Stimulated activated CD8-positive, alpha-beta memory T cell treated with anti-CD3 and anti-CD28 coated beads, Interleukin-2, amount 100 ng/mL, for 48 hours (primary cell): ENCODE measurements at places on chromosomes 7 and 10.

- DNase-seq = no peak
Measured at GRCh38 chr7:126223729-126224128, 1029.0 kb downstream of the GRM8 start.

GRCh38 chr7:33087356-33087755 lies 21.8 kb downstream of the RP9 start:
- no peak for DNase-seq

DNA sequence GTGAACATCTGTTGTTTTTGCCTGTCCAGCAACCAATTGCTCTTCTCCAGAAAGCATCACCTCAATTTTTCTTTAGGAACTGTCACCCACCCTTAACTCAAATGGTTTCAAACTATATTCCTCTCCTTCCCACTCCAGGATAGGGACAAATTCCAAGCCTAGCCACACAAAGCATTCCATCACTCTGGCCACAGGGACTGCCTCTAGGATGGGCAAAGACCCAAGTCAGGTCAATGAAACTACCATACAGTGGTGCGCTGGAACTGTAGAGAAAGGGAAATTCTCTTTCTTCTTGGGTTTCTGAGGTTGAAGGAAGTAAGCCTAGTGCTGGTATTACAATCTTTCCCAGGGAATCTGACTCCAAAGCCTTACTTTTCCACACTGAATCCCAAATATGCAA lies 3.6 kb downstream of the MICU1 start:
- DNase-seq = no peak

- DNase-seq = no peak
Measured at GRCh38 chr7:158858592-158859503, 2.5 kb downstream of the DYNC2I1 start.

DNA sequence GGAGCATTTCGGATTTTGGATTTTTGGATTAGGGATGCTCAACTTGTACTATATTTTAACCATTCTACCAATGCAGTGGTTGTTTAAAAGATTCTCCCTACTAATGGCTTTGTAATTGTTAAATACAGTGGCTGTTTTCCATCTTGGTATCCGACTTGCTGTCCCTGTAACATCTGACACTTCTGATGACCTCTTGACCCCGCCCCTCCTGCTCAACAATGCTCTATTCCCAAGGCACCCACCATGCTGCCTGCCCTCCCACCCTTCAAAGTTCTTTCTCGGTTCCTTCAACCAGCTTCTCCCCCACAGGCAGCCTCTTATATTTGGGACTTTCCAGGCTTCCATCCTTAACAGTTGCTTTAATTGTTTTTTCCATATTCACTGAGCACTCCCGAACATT lies 2.0 kb downstream of the PRTFDC1 start:
- no peak for DNase-seq

- no peak for DNase-seq
Measured at GRCh38 chr10:84140036-84140379, 699 bp downstream of the GHITM start.

DNA sequence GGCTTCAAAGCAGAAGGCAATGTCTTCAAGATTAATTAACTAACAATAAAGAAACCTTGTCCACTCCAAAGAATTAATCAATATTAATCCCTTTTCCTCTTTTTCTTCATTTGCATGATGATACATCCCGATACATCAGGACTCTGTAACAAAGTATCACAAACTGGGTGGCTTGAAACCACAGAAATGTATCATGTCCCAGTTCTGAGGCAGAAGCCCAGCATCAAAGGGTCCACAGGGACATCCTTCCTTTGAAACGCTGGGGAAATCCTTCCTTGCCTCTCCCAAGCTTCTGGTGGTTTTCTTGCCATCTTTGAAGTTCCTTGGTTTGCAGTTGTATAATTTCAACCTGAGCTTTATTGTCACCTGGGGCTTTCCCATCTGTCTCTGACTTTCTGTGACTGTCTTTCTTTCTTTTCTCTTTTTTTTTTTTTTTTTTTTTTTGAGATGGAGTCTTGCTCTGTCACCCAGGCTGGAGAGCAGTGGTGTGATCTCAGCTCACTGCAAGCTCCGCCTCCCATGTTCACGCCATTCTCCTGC lies 210.2 kb upstream of the ADARB2 start:
- no peak for DNase-seq

DNA sequence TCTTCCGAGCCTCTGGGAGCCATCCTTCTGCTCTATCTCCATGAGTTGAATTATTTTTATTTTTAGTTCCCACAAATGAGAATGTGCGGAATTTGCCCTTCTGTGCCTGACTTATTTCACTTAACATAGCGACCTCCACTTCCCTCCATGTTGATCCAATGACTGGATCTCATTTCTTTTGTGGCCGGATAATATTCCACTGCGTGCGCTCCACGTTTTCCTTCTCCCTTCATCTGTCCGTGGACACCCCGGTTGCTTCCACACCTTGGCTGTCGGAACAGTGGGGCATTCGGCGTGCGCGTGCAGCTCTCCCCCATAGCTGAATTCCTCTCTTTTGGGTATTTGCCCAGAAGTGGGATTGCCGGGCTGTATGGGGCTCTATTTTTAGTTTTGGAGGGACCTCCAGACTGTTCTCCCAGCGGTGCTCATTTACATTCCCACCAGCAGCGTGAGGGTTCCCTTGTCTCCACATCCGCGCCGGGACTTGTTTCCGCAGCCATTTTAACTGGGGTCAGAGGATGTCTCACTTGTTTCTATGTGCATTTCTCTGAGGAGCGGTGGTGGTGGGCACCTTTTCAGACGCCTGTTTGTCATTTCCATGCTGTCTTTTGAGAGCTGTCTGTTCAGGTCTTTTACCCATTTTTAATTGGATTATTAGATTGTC lies 51.0 kb upstream of the SUN1 start:
- no peak for DNase-seq

DNA sequence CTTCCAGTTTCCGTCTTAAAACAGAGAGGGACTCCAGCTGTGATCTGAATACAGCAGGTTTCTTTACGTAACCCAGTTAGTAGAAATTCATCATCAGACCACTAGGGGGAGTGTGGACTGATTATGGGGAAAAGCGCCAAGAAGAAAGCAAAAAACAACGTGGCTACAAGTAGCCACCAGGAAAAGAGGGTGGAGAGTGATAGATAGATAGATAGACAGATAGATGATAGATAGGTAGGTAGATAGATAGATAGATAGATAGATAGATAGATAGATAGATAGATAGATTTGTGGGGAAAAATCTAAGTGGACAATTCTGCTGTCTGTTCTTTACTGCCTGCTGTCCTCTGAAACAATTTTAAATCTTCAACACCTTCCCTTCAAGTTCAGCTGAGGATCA lies 12.7 kb upstream of the AKR1B10 start:
- DNase-seq = no peak

DNA sequence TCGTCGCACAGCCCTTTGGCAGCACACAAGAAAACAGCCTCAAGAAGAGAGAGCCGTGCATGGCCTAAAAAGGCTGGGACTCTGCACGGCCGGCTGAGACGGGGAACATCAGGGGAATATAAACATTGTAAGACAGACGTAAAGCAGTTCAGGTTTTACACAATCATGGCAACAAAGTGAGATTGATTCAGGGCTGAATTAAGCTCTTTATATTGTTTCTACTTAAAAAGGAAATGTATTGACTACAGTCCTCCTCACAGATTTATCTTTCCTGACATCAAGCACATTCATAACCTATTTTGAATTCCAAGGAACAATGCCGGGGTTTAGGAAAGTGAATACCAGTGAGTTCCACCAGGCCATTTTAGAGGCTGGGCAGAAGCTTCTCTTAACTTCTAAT lies 25.2 kb downstream of the SORBS1 start:
- DNase-seq = no peak

DNA sequence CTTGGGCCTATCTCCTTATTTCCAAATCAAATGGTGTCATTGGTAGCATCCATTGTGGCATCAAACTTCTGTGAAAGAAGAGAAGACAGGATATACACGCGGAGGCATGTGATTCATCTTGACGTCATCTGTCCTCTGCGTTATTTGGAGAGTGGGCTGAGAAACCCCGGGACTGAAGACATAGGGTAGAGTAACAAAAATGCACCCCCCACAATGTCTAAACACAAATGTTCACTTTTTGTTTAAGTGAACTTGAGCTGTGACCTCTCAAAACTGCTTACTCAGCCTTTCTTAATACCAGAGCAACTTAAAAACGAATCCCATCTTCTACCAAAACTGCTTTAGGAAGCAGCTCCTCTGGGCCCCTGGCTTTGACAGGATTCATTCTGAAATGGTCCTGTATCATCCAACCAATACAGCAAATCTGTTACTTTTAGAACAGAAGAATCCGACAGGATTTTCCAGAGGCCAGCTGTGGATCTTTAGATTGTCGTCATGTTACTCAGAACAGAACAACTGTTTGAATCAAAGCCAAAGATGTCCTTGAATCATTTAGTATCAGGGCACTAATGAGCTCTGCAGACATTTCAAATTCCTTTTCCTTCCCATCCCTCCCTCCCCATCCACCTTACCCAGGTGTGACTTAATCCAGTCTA lies 438.1 kb downstream of the SUGCT start:
- no peak for DNase-seq

DNA sequence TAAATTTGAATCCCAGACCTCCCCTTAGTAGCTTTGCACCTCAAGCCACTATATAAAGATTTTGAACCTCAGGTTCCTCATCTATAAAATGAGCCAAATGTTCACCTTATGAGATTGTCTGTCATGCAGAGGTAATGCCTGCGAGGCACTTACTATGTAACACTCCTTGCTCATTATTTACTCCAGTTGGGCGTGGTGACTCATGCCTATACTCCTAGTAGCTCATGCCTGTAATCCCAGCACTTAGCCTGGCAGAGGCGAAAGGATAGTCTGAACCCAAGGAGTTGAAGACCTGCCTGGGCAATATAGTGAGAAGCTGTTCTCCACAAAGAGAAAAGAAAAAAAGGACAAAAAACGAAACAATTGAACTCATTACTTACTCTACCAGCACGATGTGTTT lies 82.2 kb downstream of the MDFIC start:
- DNase-seq = no peak

GRCh38 chr10:6654571-6654970 lies 74.5 kb upstream of the PRKCQ start:
- no peak for DNase-seq

GRCh38 chr7:155003092-155003375 lies at the start of gene PAXIP1:
PAXIP1 (minus strand) TSS chr7:155003124; CDS start chr7:155002929, 195 bp downstream.
- DNase-seq = peak; percentile 56

GRCh38 chr7:23012908-23013714 lies 819 bp downstream of the HYCC1 start:
- DNase-seq = no peak

DNA sequence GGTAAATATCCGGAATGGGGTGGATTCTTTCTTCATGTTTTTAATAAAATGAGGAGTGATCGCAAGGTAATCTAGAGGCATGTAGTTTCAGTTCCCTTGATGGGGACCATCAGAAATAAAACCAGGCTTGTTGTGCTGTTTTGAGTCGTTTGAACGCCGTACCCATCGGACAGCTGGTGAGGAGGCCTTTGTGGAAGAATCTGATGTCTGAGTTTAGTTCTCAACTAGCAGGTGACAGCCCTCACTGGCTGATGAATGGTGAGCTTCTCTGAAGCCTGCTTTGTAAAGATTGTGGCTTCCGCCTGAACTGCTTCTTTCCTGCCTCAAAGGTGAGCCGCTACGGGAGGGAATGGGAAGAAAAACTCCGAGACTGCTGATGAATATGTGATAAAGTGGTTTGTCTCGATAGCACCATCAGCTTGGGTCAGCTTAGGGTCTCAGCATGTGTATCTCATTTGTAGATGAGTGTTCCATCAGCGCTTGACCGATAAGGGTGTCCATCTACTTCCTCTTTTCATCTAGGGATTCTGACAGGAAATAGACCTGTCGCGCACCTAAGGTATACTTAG lies 977 bp downstream of the TMEM248 start:
- no peak for DNase-seq

DNA sequence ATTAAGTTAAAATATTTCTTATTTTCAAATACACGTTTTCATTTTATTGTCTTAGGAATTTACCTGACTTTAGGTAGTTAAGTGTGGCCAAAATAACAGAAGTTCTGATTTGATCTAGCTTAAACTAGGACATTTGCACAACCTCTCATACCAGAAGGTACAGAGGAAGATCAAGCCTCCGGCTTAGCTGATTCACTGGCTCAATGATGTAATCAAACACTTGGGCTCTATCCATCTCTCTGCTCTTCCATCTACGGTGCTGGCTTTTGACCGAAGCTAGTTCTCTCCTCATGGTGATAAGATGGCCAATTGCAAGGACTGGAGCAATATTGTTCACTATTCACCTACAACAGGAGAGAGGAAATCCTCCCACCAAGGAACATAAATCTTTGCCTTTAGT lies 12.2 kb upstream of the HYCC1 start:
- DNase-seq = no peak

DNA sequence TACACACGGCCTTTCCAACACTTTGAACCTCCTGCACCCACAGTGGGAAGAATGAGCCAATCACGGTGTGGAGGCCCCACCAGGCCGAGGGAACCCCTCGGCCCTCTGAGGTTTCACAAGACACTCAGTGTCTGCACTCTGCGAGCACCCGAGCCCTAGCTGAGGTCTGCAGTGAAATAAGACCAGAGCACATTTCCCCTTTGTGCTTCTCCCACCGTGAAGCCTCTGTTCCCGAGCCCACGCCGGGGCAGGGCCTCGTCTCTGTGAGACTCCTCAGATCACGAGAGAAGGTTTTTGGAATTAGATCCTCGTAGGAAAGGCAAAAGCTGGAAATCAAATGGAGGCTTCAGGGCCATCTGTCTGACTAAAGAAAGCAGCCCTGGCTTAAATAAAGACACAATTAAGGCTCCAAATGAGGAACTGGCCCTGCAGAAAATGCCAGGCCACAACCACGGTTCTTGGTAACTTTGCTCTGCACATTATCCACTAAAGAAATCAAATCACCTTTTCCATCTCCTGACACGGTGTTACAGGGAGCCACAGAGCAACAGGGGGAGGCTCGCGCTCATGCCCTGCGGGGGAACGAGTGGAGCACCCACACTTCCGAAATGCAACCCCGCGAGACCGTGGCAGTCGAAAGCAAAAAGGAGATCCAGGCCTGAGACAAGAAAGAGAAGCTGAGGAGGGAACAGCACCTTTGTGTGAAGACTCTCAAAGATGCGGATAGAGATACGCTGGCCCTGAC lies 43.7 kb downstream of the FAM53B start:
- DNase-seq = no peak

DNA sequence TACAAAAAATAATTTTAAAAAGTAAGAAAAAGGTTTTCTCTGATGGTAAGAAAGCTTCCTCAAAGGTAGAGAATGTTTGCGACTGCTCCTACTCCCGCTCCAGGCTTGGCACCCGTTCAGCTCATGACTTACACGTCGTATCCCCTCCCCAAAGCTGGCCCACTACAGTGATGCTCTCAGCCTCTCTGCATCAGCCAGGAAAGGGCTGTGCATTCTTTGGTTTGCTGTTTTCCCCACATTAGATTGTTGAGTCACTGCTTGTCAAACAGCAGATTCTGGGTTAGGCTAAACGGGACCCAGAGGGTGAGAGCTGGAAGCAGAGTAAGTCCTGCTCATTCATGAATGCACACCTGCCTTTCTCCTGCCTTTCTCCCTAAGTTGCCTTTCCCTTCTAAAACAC lies 54.7 kb upstream of the NMT2 start:
- no peak for DNase-seq

DNA sequence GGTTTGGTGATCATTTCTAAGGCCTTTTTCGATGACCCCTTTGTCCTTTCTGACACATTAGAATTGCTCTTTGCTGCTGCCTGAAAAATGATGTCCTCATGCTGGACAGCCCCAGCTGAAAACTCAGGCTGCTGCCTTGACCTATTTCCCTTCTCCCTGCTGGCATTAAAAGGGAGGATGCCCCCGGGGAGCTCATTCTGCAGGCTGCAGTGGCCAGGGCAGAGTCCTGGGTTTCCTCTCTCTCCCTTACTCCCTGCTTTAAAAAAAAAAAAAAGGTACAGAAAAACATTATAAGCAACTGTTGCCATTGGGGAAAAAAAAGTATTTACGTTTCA lies 35.4 kb downstream of the LRRC4 start:
- DNase-seq = no peak
